NCI-H146 (cell line): ENCODE measurements at places on chromosomes 16 and 17.

- no peak for DNase-seq
These were observed 521 bp upstream of the G6PC3 start for GRCh38 chr17:44069974-44070454.

- no peak for DNase-seq
These were observed 1326.6 kb upstream of the GOT2 start for GRCh38 chr16:60060731-60061130.

DNA sequence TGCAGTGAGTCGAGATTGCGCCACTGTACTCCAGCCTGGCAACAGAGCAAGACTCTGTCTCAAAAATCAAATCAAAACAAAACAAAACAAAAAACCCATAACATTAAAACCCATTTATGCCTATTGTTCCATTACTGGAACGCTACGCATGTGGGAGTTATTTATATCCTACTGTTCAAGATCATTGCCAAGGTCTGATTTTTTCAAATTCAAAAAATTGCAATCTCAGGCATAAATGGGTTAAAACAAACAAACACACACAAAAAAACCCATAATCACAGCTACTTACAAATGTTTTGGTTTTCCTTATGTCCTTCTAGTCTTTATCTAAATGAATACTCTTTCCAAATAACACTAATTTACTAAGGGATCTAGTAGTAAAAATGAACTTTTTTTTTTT lies 17.8 kb downstream of the GJC1 start:
- DNase-seq: no peak

DNA sequence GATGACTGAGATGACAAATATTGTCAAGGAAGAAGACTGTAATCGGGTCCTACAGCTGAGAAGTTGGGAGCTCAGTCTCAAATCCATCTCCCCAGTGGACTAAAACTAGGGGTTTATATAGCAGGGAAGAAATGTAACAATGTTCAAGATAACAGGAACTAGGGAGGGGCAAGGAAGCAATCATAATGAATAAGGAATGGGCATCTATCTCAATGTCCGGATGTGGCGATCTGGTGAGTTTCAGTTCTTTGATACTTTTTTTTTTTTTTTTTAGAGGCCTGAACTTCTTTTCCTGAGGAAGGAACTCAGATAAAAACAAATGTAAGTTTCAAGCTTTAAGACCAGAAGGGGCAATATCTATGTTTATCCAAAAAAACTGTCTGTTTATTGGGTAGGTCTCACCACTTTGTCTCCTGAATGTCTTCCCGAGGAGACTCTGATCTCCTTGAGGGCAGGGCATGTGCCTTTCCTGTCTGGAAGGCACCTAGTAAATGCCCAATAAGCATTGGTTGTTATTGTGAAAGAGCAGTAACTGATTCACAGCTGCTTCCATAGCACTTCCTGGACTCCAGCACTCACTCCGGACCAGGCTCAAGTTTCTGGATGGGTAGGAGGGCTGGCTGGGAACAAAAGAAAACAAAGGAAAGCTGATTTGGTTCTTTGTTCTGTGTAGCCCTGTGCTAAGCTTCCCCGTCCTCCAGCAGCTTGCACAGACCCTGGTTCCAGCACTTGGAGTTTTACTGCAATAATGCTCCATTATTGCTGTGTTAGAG lies 51.9 kb downstream of the MEOX1 start:
- no peak for DNase-seq
